ENCODE measurements at places on chromosomes 5 and 9.

DNA sequence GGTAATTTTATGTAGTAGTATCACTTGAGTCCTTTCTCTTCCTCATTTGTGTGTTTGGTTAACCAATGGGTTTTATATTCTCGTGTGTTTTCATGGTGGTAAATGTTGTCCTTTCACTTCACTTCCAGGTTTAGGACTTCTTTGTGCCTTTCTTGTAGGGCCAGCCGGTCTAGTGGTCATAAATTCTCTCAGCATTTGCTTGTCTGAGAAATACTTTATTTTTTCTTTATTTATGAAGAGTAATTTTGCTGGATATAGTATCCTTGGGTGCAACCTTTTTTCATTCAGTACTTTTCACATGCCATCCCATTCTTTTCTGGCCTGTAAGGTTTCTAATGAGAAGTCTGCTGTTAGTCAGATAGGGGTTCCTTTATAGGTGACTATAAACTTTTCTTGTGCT is 107.1 kb downstream of the GNA14 start:
- DNase-seq, result no peak

DNA sequence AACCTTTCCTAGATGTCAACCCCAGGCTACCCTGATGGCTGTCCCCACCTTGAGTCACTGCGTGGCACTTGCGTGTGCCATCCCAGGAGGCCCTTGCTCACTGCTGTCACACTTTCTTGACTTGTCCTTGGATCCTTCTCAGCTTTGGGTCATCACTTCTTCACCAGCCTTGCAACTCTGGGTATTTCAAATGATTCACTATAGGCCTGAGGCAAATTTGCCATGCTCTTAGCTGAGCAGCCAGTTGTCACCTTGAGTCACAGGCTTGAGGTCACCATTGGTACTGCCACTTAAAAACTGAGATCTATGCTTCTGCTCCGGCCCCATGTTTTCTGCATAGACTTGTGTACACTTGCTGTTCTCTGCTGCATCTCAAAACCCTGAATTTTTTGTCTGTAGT is 84.7 kb downstream of the BASP1 start:
- DNase-seq, result no peak

- no peak for DNase-seq
Observed at GRCh38 chr9:10146517-10147331, 466.1 kb downstream of the PTPRD start.

GRCh38 chr5:88748666-88749065 is 134.3 kb downstream of the MEF2C start:
- no peak for DNase-seq

DNA sequence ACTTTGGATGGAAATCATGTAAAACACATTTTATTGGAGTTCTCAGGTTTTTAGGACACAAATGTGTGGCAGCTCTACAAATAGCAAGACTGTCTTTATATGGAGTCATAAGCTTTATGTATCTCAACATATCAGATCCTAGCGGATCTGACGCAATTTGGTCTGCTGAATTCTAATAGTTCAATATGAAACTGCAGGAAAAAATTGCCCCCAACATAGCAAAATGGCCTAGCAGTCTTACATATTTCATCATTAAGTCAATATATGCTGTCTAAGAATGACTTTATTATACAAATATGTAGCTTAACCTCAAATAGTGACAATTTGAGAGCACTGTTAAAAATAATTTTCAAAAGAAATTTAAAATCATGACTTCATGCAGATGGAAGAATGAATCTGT is 244.3 kb downstream of the TAF11L14 start:
- DNase-seq, result no peak

- DNase-seq, result no peak
Observed at GRCh38 chr9:94772639-94773303, 46.3 kb downstream of the AOPEP start.

- no peak for DNase-seq
Observed at GRCh38 chr5:138351056-138351455, 1.4 kb upstream of the KDM3B start.

- no peak for DNase-seq
Observed at GRCh38 chr9:137812356-137813023, 65.1 kb upstream of the CACNA1B start.

Data from stimulated activated CD8-positive, alpha-beta memory T cell treated with anti-CD3 and anti-CD28 coated beads, Interleukin-15, amount 100 ng/mL, for 4 hours (primary cell).